ENCODE measurements at places on chromosomes 16 and 17.

DNA sequence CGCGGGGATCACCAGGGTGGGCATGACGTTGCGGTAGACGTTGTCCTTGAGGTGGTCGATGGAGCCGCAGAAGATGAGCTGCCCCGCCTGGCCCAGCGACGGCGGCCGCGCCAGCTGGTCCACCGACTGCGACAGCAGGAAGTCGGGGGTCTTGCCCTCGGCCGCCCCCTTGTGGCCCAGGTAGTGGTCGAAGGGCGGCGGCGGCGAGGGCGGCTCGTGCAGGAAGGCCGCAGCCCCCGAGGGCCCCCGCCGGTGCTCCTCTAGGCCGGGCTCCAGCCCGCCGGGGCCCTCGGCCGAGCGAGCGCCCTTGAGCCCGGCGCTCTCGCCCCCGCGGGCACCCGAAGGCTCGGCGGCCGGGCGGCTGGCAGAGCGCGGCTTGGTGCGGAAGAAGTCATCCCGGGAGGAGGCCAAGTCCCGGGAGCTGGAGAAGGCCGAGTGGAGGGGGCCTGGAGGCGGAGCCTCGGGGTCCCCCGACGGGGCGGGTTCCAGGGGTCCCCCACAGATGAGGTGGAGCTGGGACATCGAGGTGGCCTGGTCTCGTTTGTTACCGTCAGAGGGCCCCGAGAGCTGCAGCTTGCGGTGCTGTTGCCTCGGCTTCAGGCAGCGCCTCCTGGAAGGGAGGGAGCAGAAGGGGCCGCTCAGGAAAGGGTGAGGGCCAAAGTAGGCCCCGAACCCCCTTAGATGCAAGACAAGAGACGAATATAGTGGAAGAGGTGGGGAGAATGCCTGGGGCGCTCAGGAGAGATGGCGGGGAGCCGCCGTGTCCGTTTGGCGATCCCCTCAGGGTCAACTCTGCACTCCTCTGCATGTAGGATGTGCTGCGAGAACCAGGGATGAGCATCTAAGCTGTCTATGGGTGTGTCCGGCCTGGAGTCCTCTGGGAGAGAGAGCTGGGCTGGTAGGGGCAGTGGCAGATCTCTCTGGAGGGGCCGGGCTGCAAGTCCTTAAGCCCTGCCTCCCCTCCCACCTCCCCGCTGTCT lies 8.8 kb downstream of the FAM171A2 start:
- no peak for DNase-seq

GRCh38 chr16:52466994-52467393 lies 79.9 kb downstream of the TOX3 start:
- DNase-seq: no peak

GRCh38 chr16:31697744-31698125 lies 170.0 kb downstream of the AHSP start:
- DNase-seq: no peak

- no peak for DNase-seq
Measured at GRCh38 chr16:70520612-70521297, 2.6 kb downstream of the COG4 start.

GRCh38 chr16:84366208-84366607 lies 2.1 kb upstream of the ATP2C2 start:
- no peak for DNase-seq

GRCh38 chr17:20908313-20909267 lies 134.2 kb downstream of the USP22 start:
- DNase-seq: peak; percentile 93

GRCh38 chr16:72612256-72612655 lies 435.7 kb downstream of the ZFHX3 start:
- no peak for DNase-seq

DNA sequence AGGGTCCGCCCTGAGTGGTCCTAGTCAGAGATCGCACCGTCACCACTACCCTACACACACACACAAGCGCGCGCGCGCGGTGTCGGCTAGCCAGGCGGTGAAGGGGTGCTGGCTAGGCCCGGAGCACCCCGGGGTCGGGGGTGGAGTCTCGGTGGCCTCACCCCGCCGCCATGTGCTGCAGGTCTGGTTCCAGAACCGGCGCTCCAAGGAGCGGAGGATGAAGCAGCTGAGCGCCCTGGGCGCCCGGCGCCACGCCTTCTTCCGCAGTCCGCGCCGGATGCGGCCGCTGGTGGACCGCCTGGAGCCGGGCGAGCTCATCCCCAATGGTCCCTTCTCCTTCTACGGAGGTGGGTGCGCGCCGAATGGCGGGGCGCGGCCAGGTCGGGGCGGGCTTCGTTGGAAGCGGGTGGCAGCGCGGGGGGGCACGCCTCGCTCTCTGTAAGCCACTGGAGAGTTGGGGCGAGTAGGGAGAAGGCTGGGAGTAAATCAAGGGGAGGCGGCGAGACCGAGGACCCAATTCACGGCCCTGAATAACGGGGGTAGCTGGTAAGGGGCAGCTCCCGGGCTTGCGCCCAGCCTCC lies 4.8 kb downstream of the LHX1 start:
- no peak for DNase-seq

DNA sequence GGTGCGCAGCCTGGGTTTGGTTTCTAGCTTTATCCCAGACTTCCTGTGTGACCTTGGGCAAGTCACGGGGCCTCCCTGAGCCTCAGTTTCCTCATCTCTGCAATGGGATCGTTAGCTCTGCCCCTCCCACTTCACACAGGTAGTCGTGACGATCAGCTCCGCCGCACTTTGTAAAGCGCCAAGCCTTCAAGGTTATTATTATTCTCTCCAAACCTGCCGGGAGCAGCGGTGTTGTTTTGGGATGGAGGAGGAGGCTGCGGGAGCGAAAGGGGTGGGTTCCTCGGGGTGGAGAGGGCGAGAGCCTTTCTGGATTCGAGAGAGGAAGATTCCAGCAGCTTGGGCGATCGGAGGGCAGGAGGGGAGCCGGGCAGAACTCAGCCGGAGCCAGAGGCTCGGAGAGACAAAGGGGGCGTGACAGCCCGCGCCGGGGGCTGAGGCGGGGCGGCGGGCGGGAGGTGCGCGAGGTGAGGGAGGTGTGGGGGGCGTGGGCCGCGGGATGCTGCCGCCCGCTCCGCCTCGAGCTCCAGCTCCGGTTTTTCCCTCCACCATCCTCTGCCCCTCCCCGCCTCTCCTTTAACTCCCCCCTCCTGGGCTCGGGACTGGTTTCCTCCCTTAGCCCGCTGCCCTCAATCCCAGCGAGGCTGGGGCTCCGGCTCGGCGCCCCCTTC lies at the start of gene EFNB3:
Gene EFNB3 (plus strand): TSS at position 602 of the 668 bp plus-strand sequence. CDS start 397 bp downstream, outside the sequence.
- peak; percentile 76 for DNase-seq

DNA sequence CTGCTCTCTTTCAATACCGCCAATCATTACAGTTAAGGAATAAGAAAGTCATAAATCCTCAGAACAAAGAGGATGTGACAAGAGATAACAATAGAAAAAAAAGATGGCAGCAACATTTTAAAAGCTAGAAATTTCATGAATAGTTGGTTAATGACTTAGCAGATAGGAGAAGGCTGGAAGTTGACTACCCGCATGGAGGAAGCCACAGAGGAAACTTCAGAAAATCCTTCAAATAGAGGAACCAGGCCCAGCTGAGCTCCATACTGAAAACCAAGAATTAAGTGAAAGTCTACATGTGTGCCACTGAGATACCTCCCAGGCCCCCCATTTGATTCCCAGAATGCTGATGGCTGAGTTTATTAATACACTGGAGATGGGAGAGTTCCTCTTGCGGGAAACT lies 109.3 kb downstream of the GSG1L start:
- no peak for DNase-seq

GRCh38 chr16:87465306-87465705 lies 27.5 kb downstream of the ZCCHC14 start:
- DNase-seq: peak; percentile 4

DNA sequence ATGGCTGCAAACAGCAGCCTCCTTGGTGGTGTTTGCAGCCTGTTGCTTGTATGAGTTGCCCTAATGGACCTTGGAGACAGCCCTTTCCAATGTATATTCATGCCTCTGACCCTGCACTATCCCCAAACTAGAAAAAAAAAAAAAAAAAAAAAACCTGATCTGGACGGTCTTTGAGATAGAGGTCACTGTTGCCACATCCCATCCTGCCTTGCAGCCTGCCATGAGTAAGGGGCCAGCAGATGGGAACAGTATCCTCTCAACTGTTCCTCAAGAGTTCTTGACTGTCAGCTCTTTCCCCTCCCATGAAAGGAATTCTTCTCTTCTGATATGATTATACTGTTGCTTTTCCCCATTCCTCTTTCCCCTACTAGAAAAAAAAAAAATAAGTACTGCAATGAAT lies 152.4 kb downstream of the SSH2 start:
- no peak for DNase-seq

DNA sequence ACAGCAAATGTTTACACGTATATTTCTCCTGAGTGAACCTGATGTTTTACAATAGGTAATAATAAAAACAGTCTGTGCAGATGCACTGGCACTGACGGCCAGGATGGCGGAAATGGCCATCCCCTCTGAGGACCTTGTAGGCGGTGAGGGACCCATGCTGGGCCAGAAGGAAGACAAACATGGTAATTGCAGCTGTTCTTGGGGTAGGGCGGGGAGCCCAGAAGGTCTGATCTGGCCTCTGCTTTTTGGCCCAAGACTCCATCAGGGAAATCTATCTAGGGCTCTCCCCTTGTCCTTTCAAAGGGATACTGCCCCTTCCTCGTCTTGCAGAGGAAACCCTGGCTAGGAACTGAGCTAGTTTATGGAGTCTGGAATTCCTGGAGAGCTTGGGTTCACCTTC lies 7.4 kb upstream of the LGALS9 start:
- DNase-seq: no peak

- no peak for DNase-seq
Measured at GRCh38 chr17:56866496-56866895, 32.5 kb downstream of the DGKE start.

DNA sequence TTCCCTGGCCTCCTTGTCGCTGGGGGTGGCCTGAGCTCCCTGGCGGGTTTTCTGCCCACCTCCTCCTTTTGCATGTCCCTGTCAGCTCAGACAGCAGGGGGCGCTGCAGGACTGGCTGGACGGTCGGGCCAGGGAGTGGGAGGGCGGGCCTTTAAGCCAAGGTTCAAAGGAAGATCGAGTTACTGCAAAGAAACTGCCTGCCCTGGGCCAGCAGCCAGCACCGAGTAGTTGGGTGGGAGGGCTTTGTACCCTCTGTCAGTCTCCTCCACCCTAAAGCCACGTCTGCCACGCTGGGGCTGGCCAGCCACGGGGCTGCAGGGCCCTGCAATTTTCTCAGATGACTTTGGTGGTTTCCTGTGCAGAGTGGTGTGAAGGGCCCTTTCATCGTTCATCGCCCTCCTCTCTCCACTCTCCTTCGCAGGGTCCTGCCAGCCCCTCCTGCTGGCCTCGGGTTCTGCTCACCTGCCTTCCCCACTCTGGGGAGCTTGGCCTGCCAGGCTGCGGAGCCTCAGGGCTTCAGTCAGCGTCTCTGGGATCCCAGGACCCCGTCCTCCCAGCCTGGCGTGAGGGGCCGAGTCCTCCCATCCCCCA lies 12.3 kb downstream of the GPR142 start:
- DNase-seq: peak; percentile 94

DNA sequence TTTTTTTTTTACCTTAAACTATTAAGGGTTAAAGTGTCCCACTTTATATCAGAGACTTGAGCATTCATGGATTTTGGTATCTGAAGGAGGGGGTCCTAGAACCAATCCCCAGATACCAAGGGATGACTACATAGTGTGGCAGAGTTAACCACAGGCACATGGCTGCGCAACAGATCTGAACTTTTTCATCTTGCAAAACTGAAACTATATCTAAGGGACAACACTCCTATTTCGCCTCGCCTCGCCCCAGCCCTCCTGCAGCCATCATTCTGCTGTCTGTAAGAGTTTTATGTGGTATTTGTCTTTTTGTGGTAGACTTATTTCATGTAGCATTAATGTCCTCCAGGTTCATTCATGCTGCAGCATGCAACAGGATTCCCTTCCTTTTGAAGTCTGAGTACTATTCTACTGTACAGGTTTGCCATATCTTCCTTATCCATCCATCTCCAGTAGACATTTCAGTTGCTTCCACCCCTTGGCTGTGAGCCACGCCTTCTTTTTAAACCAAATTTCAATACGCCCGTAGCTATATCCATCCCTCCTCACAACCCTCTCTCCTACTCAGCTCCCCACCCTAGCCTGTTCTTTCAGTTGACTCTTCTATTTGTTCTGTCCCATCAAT lies 53.2 kb downstream of the AMFR start:
- DNase-seq: no peak

GRCh38 chr16:86517652-86518258 lies 7.4 kb downstream of the FOXF1 start:
- no peak for DNase-seq

DNA sequence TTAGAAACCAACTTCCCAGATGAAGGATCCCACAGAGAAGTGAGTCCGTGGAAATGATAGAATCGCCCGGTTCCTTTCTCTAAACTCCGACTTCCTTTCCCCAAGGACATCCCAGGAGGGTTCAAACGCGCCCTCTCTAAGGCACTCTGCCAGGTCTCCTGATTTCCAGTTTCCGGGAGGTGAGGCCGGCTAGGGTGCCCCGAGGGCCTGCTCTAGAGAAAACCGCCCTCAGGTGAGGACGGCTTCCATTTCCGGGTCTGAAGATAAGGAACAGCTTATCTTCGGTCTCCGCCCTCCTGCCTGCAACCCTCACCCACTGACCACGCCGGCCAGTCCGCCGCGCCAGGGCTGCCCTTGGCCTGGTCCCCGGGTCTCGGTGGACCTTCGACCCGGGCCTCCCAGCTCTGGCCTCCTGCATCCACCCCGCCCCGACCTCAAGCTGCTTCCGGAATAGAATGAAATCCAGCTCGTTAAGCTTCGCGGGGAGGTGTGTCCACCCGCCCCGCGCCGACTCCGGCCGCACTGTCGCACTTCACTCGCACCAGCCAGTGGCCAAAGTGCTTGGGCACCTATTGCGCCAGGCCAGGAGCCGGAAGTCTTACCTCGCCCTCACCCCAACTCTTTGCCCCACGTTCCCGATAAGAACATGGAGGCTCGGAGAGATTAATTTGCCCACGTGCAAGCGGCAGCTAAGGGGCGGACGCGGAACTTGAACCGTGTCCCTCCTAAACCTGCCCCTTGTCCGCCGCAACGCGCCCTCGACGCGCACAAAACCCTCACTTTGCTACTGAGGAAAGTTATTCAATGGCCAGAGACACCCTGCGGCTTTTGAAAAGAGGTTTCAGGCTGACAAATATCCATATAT lies 836 bp upstream of the MMP15 start:
- no peak for DNase-seq

DNA sequence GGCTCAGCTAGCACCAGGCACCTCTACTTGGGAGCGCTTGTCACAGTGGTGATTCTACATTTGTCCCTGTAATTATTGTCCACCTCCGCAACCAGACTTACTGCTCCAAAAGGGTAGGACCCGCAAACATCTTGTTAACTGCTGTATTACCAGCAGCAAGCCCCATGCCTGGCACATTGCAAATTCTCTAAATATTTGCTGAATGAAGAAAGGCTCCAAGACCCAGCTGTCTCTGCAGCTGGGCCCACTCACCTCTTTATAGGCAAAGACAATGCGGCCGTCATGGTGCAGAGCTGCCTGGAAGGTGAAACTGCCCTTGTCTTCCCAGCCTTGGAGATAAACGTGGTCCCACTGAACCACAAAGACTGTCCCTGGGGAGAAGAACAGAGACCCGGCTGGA lies 44.3 kb downstream of the PLXDC1 start:
- DNase-seq: no peak

- no peak for DNase-seq
Measured at GRCh38 chr17:49551221-49552069, 24.2 kb upstream of the NXPH3 start.

Data from NCI-H1436 (cell line).